Activated naive CD4-positive, alpha-beta T cell treated with Interleukin-2 at 50 U/mL for 16 hours (primary cell): ENCODE measurements at places on chromosomes 1 and 21.
A peak's percentile ranks its signal among the peaks of the same experiment; 100 is the strongest.

- peak; percentile 84 for DNase-seq
Measured at GRCh38 chr1:28248273-28249012, 10.9 kb upstream of the SESN2 start.

DNA sequence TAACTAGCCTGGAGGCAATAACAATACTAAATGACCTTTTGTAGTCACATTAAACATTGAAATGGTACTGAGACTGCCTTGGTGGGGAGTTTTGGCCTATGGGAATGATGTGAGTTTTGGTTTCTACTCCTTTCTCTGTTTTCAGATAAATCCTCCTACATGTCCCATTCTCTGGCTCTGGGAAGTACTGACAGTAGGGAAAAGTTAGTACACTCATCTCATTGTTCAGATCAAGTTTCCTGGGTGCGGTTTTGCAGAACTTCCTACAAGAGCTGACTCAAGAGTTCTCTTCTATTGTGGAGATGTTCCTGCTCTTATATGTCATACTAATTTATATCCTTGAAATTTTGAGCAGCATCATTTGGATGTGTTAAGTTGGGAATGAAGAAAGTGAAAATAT lies 74.2 kb upstream of the MACF1 start:
- no peak for DNase-seq

- DNase-seq, result no peak
Measured at GRCh38 chr21:38741950-38742256, 63.8 kb upstream of the ETS2 start.

GRCh38 chr1:41735139-41735538 lies 183.6 kb downstream of the HIVEP3 start:
- DNase-seq, result no peak

DNA sequence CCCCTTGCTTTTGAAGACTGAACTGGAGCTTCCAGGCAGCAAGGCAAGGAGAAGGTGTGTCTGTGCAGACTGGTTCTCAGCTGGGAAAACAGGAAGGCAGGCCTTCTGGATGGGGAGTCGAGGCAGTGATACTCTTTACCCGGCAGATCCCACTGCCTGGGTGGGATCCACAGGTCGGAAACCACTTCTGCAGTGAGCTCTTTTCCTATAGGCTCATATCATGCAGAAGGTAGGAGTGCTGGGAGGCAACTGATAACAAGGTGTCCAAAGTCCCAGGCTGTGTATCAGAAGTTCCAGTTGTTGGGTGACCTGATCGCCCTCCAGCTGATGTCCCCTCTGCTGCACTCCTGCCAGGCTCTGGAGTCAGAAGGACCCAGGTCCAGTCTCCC lies 17.1 kb downstream of the ACOT11 start:
- DNase-seq, result no peak

GRCh38 chr1:159707472-159708260 lies 6.7 kb downstream of the CRP start:
- no peak for DNase-seq

GRCh38 chr1:92567211-92567868 lies 80.6 kb upstream of the GFI1 start:
- no peak for DNase-seq

DNA sequence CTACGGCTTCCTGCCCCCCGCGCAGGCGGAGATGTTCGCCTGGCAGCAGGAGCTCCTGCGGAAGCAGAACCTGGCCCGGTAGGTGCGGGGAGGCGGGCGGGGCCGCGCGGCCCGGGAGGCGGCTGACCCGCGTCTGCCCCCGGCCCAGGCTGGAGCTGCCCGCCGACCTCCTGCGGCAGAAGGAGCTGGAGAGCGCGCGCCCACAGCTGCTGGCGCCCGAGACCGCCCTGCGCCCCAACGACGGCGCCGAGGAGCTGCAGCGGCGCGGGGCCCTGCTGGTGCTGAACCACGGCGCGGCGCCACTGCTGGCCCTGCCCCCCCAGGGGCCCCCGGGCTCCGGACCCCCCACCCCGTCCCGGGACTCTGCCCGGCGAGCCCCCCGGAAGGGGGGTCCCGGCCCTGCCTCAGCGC lies 16.6 kb downstream of the NOC2L start:
- DNase-seq, result no peak
